ENCODE measurements at places on chromosomes 3 and 15.
A peak's percentile ranks its signal among the peaks of the same experiment; 100 is the strongest.

GRCh38 chr3:196603683-196604082 lies 35.2 kb downstream of the FBXO45 start:
- no peak for DNase-seq

DNA sequence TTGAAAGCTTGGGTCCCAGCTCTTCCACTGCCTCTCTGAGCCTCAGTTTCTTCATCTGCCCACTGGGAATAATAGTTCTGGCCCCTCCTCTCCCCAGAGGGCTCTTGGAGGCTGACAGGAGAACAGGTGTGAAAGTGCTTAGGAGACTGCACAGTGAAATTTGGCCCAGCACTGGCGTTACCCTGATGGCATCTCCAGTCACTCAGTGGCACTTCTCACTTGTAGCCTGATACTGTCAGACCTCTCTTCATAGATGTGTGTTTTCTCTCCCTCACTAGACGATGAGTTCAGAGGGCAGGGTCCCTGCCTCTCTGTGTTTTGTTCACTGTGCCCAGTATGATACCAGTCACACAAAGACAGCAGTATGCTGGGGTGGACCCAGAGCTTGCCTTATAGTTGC lies 22.2 kb upstream of the IGDCC3 start:
- DNase-seq, result no peak

- DNase-seq, result no peak
Observed at GRCh38 chr3:3097958-3098357, 12.2 kb downstream of the IL5RA start.

DNA sequence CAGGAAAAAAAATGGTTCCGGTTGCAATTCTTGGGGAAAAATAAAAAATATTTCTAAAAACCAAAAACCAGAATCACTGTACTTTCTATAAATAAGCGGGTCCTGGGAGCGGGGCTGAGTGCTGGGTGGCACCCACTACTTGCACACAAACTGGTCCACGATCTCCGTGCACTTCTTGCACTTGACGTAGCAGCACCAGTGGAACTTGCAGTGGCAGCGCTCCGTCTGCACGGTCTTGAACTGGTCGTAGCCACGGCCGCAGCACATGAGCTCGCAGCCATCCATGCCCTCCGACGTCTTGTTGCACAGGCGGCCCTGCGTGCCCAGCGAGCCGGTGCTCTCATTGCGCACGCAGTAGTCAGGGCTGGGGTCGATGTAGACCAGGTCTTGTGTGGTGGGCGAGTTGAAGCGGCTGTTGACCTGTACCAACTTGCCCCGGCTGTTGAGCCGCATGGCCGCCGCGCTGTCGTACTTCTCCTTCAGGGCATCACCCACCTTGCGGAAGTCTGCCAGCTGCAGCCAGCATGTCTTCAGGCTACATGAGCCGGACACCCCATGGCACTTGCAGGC lies 17.1 kb downstream of the WNT5A start:
- no peak for DNase-seq

GRCh38 chr3:1971780-1972179 lies 126.9 kb upstream of the CNTN4 start:
- DNase-seq, result no peak

DNA sequence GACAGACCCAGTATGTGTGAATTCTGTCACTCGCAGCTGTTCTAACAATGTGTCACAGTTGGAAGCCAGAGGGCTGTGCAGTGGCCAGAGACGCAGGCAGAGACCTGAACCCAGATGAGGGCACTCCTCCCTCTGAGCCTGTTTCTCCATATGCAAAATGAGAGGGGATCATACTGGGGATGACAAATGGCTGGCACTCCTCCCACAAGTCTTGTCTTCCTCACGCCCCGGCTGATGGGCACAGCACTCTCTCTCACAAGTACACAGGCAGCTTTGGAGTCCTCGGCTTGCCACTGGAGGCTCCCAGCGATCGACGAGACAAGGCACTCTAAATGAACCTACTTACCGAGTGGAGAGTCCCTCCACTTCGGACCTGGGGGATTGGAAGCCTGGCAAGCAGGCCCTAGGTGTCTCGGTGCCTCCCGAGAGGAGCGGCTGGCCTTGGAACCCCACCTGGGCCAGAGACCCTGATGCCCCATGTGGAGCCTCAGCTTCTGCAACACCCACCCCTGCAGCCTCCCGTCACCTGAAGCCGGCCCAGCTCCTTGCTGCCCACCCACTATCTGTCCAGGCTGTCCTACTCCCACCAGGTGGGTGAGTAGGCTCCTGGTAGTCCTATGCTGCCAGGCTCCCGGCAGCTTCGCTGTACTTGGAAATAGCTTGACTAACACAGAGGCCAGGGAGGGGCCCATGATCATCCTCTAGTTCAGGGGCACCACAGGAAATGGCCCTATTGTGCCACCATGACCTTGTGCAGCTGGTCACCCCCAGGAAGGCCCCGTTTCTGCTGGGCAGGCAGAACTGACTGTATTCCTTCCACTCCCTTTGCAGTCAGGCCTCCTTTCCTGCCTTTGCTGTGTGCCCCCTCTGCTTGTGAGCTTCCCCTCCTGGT lies 65.0 kb upstream of the IQSEC1 start:
- no peak for DNase-seq

DNA sequence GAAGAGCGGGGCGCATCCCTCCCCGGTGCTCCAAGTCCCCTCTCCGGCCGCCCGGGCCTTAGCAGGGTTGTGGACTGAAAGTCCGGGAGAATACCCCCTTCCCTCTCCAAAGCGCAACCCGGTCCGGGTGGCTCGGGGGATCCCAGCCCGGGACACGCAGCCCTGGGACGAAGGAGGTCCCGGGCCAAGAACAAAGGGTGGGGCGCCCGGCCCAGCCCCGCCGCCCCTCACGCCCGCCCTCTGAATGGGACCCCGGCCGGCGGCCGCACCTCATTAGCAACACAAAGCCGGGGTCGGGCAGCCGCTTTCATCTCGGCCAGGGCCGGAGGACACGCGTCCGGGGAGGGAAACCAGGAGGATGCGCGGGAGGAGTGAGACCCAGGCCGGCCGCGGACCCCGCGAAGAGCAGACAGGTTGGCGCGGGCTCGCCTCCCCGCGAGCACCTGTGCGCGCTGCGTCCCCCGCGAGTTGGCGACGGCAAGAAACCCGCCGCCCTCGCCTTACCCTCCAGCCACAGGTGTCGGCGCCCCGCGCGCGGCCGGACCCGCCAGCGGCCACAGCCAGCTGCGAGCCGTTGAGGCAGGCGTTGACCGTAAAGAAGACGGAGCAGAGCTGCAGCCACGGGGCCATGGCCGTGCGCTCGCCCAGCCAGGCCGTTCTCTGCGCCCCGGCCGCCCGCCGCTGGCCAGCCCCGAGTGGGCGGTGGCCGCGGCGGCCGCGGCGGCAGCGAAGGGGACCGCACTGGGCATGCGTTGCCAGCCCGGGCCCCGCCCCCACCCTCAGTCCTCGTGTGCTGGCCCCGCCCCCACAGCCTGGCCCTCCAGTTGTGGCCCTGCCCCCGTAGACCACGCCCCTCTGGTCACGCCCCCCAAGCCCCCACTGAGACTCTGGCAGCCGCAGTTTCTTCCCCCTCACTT lies at the start of gene IL17RD:
TSS of gene IL17RD (minus strand) at position 697 of the 917 bp plus-strand sequence. CDS start at position 630, 67 bp downstream.
- DNase-seq, result peak; percentile 10

DNA sequence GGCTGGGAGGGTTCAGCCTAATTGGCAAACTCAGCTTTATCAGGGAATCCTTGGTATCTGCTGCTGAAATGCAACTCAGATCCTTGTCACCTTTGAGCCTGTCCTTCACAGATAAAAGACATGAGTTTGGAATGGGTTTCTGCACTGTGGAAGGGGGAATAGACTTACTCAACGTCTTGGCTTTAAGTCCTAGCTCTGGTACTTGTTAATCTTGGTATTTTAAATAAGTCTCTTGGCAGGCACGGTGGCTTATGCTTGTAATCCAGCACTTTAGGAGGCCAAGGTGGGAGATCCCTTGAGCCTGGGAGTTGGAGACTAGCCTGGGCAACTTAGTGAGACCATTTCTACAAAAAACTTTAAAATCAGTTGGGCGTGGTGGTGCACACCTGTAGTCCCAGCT lies 55.1 kb upstream of the ATOSA start:
- no peak for DNase-seq

- no peak for DNase-seq
Observed at GRCh38 chr15:84950570-84951111, 31.0 kb upstream of the PDE8A start.

- no peak for DNase-seq
Observed at GRCh38 chr3:194237110-194237509, 101.2 kb downstream of the HES1 start.

DNA sequence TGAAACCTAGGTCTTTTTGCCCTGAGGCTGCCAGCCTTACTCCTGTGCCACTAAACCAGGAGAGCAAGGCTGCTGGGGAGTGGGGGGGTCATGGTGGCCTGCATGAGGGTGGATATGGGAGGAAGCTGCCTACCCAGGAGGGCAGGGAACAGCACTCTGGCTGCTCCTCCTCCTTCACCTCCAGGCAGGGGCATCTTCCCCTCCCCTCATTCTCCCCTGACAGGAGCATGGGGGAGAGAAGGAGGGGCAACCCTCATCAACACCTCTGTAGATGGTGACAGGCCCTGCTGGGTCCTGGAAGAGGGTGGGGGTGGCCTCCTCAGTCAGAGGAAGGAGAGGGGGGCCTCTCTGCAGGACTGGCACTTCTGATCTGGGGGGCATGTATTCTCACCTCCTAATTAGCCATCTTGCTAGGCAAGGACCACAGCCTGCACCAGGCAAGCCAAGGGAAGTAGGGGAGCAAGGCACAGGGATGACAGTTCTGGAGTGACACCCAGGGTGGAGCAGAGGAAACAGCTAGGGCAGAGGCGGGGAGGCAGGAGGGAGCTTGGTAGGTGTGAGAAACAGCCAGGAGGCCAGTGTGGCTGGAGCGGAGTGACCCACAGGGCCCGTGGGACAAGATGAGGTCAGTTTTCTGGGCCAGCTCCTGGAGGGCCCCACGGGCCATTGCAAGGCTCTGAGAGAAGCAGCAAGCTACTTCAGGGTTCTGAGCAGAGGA lies 4.9 kb downstream of the CCDC33 start:
- no peak for DNase-seq

DNA sequence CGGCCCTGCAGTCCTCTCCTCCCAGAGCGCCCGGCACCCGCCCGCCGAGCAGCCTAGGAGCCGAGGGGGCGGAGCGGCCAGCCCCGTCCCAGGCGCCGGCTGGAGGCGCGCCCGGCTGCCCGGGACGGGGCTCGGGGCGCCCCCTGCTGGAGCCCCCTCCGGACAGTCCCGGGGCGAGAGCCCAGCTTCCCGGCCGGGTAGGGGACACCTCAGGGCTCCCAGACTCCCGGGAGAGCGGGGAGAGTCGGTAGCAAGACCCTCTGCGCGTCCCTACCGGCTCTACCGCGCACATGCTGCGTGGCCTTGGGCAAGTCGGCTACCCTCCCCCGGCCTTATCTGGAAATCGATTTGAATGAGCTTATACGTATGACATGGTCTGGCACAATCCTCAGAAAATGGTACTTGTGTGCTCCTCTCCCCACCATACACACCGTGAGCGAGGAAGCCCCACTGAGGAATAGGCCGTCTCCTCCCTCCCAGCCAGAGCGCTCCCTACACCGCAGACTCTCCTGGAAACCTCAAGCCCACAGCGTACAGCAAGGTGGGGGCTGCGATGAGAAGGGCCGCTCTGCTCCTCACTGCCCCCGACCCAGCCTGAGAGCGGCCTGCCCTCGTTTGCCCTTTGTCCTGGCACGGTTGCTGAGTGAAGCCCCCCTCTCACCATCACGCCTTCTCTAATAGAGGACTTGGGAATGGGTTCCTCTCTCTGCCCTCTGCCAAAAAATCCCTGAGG lies at the start of gene DAPK2:
TSS of gene DAPK2 (minus strand) at position 65 of the 733 bp plus-strand sequence. CDS start 6,224 bp downstream, outside the sequence.
- peak; percentile 63 for DNase-seq

DNA sequence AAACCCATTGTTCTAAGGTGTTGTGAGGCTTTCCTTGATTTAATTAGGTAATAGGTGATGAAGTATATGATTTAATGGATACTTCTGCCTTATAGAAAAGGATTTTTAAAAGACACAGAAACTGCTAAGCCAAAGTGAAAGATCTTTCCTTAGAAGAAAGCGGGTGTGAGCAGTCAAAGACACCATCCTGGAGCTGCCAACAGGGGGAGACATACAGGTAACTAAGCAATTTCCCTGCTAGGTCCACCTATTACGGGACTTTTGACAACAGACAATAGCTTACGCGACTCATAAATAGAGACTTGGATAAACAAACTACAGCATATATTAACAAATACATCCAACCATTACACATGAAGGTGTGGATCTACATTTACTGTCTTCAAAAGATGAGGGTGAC lies 669.5 kb downstream of the SQOR start:
- DNase-seq, result no peak

- DNase-seq, result no peak
Observed at GRCh38 chr3:38878646-38879045, 62.6 kb upstream of the SCN10A start.

DNA sequence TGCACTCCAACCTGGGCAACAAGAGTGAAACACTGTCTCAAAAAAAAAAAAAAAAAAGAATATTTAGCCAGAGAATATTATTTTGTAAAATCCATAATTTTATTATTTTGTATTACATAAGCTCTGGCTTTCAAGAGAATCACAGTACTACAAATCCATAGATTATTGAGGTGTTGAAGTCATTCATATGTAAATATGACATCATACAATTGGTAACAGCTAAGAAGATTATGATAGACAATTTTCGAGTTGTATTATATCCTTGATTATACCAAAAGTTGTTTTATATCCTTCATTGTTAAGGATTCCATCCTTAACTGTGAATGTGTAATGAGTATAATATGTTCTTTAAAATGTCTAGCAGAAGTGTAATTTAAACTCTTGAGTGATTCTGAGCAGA lies 3.7 kb downstream of the MLF1 start:
- no peak for DNase-seq

GRCh38 chr15:70702584-70702983 lies 60.8 kb downstream of the UACA start:
- DNase-seq, result no peak

DNA sequence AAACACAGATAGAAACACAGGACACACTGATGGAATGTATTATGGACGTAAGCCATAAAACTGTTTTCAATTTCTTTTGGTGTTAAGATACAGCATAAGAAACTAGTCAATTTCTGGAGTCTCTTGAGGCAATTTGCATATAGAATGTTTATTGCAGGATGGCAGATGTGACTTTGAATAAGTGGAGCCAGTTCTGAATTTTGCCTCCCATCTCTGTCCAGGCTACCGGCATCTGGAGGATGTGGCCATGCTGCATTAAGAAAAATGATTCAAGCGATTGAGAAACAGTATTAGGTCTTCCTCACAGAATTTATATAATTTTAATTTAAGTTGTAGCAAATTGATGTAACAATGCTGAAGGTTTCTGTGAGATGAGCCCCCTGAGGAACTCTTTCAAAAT lies 81.5 kb downstream of the CHST2 start:
- DNase-seq, result no peak

DNA sequence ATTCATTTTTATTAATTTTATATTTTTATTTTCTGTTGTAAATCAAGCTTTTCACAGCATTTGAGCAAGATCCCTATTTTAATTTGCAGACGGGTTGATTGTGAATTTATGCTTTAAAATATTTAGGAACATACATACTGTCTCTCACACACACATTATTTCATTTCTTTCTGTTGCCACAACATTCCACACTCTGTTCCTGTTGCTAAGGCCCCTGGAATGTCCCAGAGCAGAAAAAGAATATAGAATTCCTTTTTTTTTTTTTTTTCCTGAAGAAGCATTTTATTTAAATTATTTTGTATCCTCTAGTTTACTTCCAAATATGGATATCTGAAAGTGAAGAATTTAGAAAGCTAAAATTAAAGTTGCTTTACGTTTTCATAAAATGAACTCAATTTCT lies 36.8 kb upstream of the SCAANT1 start:
- DNase-seq, result no peak

Measured in CD4-positive, alpha-beta T cell treated with Interleukin-15 for 4 hours (primary cell).